Colonic mucosa (tissue), 4 donors: ENCODE measurements at places on chromosomes 4 and X. TPM values are rescaled to one million over a fixed set of nuclear protein-coding genes. Genes with fewer than 3 reads are reported as not detected.

DNA sequence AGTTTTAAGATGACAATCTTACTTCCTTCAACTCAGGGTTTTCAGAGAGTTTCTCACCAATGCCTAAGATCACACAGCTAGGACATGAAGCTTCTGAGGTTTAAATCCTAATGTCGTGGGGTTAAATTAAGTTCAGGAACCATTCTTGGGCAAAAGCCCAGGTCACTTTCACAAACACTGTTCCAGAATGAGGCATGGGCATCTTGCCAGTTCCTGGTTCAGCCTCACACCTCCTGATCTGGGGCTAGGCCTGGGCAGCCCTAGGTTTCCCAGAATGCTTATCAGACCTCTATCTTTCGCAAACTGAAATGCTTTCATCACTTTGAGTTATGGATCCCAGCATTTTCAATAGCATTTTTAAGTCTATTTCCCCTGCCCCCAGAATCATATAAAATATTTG lies 224.8 kb upstream of the EDA2R start:
- peak; percentile 19 for DNase-seq

CDKL5 gene
- 4.4 TPM for total RNA-seq

DNA sequence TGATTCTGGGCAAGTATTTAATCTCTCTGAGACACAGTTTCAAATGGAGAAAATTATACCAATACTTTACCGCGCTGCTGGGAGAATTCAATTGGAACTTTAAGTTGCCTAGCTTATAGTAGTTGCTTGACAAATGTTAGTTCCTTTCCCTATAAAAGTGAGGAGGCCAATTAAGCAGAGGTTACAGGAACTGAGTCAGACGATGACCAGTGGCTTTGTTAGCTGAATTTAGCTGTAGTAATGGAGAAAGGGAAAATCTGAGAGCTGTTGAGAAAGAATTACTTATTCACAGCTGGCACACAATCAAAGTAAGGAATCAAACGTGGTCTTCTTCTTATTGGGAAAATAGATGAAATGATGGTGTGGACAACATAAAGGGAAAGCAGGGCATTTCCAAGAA lies 29.6 kb downstream of the SMARCA1 start:
- no peak for DNase-seq

- DNase-seq: no peak
Measured at GRCh38 chr4:80422727-80423404, 87.3 kb downstream of the CFAP299 start.

DNA sequence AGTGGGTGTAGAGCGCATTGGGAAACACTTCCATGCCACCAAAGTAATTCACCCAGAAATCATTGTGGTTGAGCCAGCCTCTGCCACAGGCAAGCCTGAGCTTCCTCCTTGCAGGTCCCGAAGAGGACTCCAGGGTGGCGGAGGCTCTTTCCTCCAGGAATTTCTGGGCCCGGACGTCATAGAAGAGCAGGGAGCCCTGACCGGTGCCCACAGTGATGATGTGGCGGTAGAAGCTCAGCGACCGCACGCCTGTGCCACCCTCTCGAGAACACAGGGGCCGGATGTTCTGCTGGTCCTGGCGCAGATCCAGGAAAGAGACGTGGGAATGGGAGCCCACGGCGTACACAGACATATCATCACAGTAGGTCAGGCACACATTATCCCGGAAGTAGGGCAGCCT lies 1.3 kb downstream of the DCAF12L1 start:
- no peak for DNase-seq

GRCh38 chr4:189874591-189874990 lies 66.1 kb upstream of the FRG1 start:
- no peak for DNase-seq

DNA sequence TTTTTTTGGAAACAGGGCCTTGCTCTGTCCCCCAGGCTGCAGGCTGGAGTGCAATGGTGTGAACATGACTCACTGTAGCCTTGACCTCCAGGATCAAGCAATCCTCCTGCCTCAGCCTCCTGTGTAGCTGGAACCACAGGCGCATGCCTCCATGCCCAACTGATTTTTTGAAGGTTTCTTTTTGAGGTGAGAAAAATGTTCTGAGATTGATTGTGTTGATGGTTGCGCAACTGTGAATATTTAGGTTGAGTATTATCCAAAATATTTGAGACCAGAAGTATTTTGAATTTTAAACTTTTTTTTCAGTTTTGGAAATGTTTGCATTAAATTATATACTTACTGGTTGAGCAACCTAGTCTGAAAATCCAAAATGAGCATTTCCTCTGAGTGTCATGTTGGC lies 2.6 kb upstream of the CCNI start:
- DNase-seq: no peak

- no peak for DNase-seq
Measured at GRCh38 chrX:69813677-69814076, 197.8 kb downstream of the EDA start.

TMEM35A gene
- 0.96 TPM for total RNA-seq

DNA sequence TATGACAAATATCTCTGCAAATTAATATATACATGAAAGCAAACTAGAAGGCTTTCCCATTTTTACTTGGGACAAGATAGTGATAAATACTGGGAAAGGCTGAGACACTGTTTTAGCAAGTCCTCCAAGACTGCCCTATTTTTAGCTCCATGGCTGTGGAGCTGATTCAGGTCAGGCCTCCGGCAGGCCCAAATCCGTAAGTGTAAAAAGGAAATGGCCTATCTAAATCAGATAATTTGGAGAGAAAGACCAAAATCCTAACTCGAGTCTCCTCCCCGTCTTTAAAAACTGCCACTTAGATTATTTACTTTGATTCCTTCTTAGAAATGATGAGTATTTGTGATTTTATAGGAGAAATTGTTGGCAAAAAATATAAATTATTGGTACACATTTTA lies 2.9 kb downstream of the OTUD4 start:
- DNase-seq: no peak

DNA sequence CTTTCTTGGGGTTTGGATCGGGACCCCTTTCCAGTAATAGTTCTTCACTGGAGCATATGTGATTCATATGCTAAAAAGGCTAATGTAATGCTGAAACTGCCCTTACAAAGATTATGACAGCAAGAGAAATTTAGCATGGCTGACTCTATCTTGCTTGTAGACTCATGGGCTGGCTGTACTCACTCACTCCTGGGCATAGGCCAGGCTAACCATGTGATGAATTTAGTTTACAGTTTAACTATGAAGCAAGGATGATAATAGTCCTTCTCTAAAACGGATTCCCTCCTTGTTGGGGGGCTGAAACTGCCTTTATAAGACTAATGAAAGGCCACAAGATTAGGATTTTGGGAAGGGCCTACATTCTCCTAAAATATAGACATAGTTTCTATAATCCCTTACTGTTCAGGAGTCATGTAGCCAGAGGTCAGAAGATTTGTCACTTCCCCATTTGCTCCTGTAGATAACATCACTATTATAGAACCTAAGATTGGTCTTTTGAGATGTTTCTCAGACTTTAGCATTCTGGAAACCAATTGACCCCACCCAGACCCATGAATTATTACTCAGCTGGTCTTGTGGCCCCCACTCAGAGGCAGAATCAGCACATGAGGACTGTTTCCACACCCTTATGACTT lies 20.8 kb upstream of the CEP135 start:
- no peak for DNase-seq

GAGE1 gene
- total RNA-seq: not detected

- DNase-seq: peak; percentile 25
Measured at GRCh38 chrX:130575831-130576389, 174.1 kb downstream of the RBMX2 start.

DMRTC1 gene
- total RNA-seq: 0.27 TPM
